Epithelial cell of esophagus (primary cell): ENCODE measurements at places on chromosomes 4 and X.

GRCh38 chr4:170057866-170058265, 31.7 kb upstream of the MFAP3L start:
- no peak for DNase-seq

- DNase-seq = peak; percentile 18
Observed at GRCh38 chrX:12567857-12568256, 223.4 kb upstream of the PRPS2 start.

GRCh38 chr4:7429069-7429416, 5.7 kb downstream of the PSAPL1 start:
- DNase-seq = no peak

GRCh38 chr4:103126126-103126525, 26.5 kb upstream of the BDH2 start:
- no peak for DNase-seq

DNA sequence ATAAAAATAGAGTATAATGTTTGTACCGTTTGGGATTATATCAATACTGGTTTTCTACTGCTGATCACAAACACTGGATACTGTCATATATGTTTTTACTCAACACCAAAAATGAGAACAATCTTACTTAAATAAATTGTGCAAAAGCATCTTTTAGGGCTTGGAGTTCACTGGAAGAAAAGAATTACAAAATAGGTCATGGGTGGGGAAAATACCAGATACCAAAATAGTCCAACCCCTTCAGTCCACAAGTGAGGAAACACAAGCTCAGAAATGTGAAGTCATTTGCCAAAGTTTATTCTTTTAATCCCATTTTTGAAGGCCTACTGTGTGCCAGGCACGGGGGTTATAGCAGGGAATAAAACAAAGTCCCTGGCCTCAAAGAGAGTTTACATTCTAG, 64.4 kb downstream of the ADGRG2 start:
- no peak for DNase-seq

DNA sequence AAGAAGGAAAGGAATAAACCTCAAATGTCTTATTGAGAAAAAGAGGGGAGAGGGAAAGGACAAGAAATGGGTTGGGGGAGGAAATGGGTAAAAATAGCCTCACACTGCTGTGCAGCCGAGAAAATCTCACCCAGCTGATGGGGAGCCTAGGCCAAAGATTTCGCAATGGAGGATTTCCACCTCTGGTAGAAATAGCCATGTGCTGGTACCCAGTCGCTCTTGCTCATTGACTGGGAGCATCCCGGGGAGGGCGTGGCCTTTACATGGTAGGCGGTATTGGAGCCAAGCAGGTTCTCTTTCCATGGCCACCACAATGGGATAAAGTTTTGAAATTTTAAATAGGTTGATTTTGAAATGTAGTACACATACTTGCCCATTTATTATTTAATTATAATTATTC, 255.1 kb upstream of the LDB2 start:
- DNase-seq = no peak

- no peak for DNase-seq
Observed at GRCh38 chr4:153758688-153759406, 977 bp downstream of the RNF175 start.

DNA sequence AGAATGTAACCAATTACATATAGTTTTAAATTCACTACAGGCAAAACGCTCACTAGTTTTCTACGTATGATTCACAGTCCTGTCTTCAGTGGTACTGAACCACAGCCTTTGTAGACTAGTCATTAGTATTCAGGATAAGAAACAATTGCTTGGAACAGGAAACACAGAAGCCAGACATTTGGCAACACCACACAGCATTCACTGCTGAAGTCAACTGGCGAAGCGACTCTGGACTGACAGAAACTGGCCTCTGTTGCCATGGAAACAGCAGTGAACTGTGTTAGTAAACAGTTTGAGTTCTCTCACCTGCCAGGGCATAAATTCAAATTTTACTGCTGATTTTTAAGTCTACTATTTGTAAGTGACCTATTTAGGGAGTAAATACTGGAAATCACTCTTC, 57.6 kb downstream of the MAPK10 start:
- peak; percentile 34 for DNase-seq

- no peak for DNase-seq
Observed at GRCh38 chr4:127344071-127344470, 288.7 kb upstream of the INTU start.

DNA sequence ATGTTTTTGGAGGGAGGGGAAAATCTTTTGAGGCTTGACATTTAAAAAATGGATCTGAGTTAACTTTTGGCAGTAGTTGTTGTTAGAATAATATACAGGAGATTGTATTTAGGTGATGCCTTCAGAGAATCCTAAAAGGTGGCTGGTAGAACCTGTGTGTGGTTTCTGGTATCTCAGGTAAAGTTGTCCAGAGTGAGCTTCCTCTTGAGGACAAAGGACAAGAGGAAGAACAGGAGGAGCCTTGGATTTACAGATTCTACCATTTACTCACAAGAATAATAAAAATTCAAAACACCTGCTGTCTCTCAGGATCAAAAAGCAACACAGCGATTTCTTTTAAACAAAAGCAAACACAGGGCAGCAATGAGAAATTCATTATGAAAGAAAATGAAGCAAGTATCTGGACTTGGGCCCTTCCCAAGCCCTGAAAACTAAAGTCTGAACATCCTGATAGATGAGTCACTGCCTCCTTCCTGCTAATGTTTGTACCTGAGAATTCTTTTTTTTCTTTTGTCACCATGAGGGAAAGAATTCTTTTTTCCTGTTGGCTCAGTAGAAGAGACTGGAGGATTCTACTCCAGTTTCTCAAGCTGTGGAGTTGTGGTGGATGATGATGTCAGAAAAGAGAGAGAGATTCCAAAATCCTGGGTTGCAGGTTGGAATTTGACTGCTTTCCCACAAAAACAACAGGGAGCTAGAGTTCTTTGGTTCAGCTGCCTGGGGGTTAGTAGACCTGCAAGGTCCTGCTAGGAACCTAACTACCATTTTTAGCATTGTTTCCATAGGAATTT, 31.5 kb upstream of the RAPGEF2 start:
- peak; percentile 86 for DNase-seq

GRCh38 chr4:7736436-7737267, 203.0 kb downstream of the AFAP1 start:
- DNase-seq = no peak

DNA sequence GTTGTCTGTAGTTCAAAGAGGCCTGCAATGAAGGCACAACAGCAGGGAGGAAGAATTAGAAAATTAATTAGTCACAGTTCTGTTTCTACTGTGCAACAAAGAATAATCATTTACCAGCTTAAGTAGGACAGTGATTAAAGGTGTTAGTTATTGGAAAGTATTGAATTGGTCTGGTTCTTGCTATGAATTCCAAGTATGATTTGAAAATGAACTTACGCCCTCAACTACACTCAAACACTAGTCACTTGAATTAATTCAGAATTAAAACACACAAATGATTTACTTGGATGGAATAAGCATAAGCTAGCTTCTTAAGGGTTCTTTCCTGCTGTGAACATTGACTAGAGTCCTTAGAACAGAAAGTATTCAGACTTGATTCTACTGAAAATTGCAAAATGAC, 69.9 kb upstream of the EXOC1L start:
- no peak for DNase-seq

DNA sequence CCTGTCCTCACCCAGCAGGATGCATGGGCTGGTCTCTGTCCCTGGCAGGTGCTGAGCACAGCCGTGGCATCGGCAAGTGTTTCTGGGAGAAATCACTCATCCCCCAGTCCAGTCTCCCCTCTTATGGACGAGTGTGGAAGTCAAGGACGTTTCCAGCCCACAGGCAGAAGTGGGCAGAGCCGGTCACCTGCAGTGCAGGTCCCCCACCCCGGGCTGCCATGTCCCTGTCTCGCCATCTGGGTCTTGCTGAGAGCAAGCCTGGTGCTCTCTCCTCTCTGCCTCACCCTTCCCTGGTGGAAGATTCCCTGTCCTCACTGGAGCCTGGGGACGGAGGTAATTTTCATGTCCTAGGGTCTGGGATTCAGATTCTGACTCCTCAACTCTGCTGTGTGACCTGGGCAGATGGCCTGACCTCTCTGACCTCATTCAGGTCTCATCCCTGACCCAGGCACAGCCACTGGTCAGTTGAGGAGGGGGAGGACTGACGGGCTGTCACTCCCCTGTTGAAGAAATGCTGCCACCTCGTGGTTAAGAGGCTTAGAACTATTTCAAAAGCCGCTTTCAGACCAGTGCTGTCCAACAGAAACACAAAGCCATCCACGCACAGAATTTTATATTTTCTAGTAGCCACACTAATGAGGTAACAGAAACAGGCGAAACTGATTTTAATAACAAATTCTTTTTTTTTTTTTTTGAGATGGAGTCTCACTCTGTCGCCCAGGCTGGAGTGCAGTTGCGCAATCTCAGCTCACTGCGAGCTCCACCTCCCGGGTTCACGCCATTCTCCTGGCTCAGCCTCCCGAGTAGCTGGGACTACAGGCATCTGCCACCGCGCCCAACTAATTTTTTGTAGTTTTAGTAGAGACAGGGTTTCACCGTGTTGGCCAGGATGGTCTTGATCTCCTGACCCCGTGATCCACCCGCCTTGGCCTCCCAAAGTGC, 1.8 kb downstream of the CPZ start:
- peak; percentile 52 for DNase-seq

DNA sequence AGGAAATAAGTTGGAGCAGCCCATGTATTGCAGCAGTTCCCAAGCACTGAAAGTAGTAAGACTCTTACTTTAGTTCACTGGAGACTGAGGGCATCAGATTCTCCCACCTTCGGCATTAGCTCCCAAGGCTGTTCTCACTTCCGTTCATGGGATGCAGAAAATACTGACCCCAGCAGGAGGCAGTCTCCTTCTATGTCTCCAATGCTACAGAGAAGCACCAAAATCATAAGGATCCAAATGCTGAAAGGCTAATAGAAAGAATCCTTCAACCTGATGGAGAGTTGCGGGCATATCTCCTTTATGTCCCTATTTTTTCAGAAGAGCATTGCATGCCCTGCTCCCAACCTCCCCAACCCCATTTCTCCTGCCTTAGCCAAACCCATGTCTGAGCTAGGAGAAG, 32.4 kb downstream of the ADH7 start:
- DNase-seq = no peak

DNA sequence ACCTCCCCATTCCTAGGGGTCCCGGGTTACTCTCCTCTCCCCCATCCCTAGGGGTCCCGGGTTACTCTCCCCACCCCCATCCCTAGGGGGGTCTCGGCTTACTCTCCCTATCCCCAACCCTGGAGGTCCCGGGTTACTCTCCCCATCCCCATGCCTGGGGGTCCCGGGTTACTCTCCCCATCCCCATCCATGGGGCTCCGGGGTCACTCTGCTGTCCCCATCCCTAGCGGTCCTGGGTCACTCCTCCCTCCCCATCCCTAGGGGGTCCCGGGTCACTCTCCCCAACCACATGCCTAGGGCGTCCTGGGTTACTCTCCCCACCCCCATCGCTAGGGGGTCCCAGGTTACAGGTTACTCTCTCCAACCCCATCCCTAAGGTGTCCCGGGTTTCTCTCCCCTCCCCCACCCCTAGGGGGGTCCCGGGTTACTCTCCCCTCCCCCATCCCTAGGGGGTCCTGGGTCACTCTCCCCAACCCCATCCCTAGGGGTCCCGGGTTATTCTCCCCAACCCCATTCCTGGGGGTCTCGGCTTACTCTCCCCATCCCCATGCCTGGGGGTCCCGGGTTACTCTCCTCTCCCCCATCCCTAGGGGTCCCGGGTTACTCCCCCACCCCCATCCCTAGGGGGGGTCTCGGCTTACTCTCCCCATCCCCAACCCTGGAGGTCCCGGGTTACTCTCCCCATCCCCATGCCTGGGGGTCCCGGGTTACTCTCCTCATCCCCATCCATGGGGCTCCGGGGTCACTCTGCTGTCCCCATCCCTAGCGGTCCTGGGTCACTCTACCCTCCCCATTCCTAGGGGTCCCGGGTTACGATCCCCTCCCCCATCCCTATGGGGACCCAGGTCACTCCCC, 821 bp downstream of the ASMTL start:
- DNase-seq = no peak

DNA sequence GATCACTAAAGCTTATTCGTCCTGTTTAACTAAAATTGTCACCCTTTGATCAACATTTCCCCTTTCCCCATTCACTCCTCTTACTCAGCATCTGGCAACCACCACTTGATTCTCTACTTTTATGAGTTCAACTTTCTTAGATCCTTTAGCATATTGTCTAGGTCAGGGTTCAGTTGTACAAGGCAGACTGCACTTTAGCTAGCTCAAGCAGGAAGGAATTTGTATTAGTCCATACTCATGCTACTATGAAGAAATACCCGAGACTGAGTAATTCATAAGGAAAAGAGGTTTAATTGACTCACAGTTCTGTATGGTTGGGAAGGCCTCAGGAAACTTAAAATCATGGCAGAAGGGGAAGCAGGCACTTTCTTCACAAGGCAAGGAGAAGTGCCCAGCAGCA, 44.3 kb downstream of the TASL start:
- DNase-seq = peak; percentile 41

DNA sequence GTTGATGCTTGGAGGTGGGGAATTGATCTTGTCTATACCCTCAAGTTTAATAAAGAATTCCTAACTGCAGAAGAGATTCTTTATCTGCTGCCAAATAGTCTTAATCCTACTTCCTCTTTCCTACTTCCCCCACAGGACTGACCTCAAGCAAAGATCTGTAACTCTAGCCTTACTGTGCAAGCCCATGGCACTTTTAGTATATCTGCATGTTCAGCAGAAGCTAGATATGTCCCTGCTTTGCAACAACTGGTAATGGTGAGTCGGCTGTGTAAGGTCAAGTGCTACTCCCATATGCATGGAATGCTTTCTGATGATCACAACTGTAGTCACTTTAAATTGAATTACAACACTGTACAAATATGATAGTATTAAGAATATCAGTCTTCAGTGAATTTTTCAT, 26.3 kb upstream of the PDS5A start:
- peak; percentile 56 for DNase-seq

GRCh38 chr4:25378437-25378743, 1.3 kb downstream of the ANAPC4 start:
- no peak for DNase-seq

DNA sequence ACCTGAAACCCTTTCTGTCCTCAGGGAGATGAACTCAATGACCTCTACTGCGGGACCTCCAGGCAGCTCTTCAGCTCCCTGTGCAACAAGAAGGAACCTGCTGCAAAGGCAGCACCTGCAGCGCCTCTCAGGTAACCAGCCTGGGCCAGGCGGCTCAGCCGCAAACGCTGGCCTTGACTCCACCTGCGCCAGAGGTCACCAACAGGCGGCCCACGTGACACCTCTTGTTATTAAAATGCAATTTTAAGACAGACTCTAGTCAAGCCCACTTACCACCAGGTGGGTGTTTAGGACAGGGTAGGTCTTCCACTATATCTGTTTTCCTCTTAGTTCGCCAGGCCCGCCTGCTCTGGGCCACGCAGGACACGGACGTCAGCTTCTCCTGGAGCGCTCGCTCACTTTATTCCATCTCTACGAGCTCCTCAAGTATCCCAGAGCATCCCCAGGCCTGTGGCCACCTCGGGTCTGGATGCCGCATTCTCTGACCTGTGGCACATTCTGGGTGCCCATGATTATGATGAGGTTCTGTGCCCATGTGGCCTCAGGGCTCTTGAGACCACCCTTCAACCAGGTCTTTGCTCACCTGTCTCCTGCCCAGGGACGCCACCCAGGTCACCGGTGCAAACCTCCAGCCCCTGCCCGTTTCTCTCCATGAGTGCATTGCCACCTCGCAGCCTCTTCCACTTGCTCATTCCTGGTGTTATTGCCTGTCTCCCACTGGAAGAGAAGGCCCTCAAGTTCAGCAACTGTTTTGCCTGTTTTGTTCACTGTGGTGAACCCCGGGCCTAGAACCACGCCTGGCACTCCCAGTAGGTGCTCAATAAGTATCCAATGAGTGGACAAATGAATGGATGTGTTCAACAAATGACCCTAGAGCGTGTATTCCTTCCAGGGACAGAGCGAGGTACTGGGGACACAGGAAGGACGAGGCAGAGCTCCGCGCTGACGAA, 32.8 kb upstream of the JAKMIP1 start:
- DNase-seq = no peak

GRCh38 chr4:56434599-56435139, 746 bp downstream of the PPAT start:
- peak; percentile 68 for DNase-seq
